Activated T-helper 17 cell treated with anti-CD3 and anti-CD28 coated beads, Interleukin-2, amount 50 U/mL, for 72 hours (primary cell): ENCODE measurements at places on chromosomes 7 and 10. TPM values are rescaled to one million over a fixed set of nuclear protein-coding genes. Genes with fewer than 3 reads are reported as not detected.

The PNLIPRP1 gene
- not detected for total RNA-seq

- no peak for ATAC-seq
Observed at GRCh38 chr10:70119623-70120022, 13.0 kb downstream of the AIFM2 start.

DNA sequence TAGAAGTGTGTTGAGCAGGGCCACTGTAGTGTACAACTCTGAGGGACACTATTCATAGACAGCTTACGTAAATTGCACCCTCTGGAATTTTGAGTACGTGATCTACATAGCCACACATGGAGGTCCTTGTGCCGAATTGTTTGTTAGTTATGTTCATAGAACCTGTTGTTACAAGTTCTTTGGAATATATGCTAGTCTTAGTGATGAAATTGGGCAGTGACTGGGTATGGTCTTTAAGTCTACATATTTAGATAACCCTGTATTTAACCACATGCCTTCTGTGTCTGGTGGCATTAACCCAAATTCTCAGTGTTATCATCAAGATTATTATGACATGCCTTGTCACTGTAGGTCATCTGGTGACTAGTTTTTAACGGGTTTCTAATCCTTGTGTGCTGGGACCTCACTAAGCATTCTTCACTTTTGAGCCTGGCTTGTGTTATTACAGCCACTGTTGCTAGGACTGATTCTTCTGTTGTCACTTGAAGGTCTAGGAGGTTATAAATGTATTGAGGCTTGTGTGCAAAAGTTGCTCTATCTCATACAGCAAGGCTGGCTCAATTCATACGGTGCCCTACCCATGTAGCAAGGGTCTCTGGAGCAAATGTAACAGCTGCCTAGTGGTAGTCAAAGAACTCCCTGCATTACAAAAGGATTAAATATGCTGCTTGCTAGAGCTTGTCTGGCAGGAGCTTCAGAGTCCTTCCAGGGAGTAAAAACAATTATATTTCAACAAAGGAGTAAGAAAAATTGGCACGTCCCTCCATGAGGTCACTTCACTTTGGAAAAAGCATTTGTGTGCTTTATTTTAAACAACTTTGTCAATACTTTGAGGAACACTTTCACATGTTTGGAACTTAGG lies 65.4 kb downstream of the CDK14 start:
- no peak for ATAC-seq

GRCh38 chr7:33276325-33276724 lies 147.0 kb downstream of the BBS9 start:
- ATAC-seq: no peak

The SPDYE9 gene
- not detected for total RNA-seq

DNA sequence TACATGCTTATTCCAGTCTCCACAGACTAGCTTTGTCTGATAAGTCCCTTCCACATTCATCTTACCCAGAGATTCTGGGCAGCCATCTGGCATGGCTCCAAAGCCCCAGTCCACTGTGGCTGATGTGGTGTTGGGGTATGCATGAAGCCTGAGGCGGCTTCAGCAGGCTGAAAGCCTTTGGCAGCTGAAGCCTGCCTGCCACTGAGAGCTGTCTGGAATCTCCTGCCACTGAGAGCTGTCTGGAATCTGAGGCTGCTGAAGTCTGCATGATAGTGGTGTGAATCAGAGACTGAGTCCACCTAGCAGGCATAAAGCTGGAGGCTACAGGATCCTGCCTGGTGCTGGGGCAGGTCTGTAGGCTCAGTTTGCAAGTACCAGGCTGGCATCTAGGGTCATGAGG lies 87.1 kb downstream of the DYNC1I1 start:
- no peak for ATAC-seq

GRCh38 chr7:91045606-91046005 lies 218.6 kb upstream of the FZD1 start:
- no peak for ATAC-seq

The TSPAN33 gene
- 2.6 TPM for total RNA-seq

The PDSS1 gene
- 32.1 TPM for total RNA-seq

GRCh38 chr7:27224983-27225934 lies 17.3 kb upstream of the EVX1 start:
- ATAC-seq: no peak

GRCh38 chr7:34886856-34887255 lies 150.4 kb downstream of the DPY19L1 start:
- no peak for ATAC-seq

The NACAD gene
- total RNA-seq: 0.71 TPM

The HSPA12A gene
- 0.22 TPM for total RNA-seq

- ATAC-seq: no peak
Observed at GRCh38 chr7:53013925-53014324, 21.5 kb upstream of the POM121L12 start.

DNA sequence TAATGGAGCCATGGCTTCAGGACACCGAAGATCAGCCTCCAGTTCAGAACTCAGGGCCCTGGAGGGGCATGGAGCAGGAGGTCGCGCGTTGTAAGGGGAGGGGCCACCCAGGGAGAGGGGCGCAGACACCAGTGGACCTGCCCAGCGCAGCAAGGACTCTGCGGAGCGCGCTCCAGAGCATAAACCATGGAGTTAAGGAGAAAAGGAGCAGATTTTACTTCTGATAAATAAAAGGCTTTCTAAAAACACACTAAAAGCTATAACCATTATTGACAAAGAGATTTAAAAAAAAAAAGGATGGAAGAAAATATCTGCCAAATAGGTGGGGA lies 10.5 kb downstream of the CALY start:
- no peak for ATAC-seq

- no peak for ATAC-seq
Observed at GRCh38 chr10:100993986-100994708, 5.5 kb upstream of the LZTS2 start.

The AVPI1 gene
- total RNA-seq: 1.9 TPM

GRCh38 chr7:70325509-70326101 lies 727.3 kb downstream of the AUTS2 start:
- ATAC-seq: no peak
